ENCODE measurements at places on chromosomes 6 and 20.

- DNase-seq = no peak
These were observed 7.8 kb downstream of the HCRTR2 start for GRCh38 chr6:55182016-55182650.

DNA sequence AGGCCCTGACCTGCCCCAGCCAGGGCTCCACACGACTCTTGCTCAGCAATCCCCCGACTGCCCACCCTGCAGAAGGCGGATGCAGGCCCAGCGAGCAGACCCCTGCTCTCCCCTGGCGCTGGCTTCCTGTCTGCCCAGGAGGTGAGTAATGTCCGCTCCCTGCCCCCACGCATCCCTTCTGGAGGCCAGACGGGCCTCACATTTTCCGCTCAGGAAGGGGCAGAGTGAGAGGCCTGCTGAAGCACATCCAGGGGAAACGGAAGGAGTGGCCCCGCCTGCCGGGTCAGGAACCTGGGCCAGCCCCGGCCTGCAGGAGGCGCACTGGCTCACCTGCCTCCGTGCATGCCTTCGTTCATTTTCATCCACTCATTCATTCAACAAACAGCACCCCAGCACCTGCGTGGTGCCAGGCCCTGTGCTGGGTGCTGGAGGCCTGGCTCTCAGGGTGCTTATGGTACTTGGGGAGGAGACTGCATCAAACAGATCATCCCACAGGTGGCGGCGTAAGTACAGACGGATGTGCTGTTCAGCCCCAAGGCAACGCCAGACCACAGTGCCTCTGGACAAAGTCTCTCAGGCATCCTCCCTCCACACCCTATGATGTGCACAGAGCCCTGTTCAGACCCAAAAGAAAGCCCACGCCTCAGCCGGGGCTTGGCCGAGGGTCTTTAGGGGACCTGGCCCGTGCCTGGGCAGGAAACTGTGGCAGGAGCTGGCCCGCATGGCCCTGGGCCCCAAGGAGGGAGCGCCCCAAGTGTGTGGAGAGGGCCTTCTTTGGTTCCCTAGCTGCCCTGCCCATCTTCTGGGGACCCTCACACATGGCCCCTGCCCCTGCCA lies 112.1 kb downstream of the ASXL1 start:
- no peak for DNase-seq

- no peak for DNase-seq
These were observed 370.3 kb downstream of the NRN1 start for GRCh38 chr6:5636210-5637030.

GRCh38 chr6:99841297-99841696 lies 152.7 kb downstream of the MCHR2 start:
- no peak for DNase-seq

DNA sequence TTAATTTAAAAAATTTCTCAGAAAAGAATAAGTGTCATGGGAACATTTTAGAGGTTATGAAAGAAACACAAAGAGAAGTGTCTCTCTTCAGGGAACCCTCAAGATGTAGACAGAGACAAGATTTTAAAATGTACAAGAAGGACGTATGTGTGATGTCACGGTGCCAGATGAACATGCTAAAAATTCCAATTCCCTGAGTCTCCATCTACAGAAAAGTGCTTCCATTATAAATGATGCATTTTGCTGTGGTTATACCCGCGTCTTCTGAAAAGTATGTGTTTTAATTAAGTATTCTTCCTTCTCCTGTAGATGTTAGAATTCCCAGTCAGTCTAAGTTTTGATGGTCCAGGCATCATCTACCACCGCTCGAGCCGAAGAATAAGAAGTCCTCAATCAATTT lies 489.1 kb downstream of the PREX1 start:
- DNase-seq = no peak

DNA sequence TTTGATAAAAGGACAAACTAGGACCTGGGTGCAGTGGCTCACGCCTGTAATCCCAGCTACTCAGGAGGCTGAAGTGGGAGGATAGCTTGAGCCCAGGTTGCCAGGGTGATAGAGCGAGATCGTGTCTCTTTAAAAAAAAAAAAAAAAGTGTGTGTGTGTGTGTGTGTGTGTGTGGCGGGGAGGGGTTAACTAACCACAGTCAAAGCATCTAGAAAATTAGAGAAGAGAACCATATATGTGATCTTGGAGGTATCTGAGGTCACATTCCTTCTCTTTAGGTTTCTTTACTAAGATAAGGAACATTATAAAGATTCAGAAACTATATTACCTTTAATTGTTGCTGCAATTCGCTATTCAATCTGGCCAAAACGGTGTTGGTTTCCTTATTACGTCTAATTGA lies 80.9 kb downstream of the REPS1 start:
- no peak for DNase-seq

- no peak for DNase-seq
These were observed 16.4 kb downstream of the RNF217 start for GRCh38 chr6:124978451-124979293.

- no peak for DNase-seq
These were observed 37.8 kb upstream of the STXBP5 start for GRCh38 chr6:147166360-147166944.

DNA sequence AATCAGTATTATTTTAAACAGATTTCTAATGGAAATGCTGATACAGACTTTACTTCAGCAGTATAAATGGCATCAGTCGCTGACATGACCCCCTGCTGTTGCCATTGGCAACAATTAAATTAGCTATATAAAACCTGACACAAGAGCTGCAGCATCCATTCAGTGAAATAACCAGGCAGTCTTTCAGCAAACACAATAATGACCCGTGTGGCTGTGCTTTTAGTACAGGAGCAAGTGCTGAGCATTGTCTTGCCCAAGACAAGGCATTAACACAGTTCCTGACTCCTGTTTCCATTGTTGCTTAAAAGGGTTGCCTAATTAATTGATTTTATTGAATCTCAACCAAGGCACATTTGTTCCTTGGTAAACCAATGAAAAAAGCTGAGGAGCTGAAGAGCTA lies 382.1 kb downstream of the HACE1 start:
- DNase-seq = no peak

GRCh38 chr6:32436995-32437836 lies 2.5 kb upstream of the HLA-DRA start:
- DNase-seq = no peak

GRCh38 chr6:47182291-47182957 lies 127.3 kb downstream of the TNFRSF21 start:
- DNase-seq = no peak

GRCh38 chr6:44960898-44961297 lies 367.2 kb upstream of the RUNX2 start:
- no peak for DNase-seq

- DNase-seq = no peak
These were observed 178.8 kb downstream of the IBTK start for GRCh38 chr6:82068721-82069120.

- DNase-seq = no peak
These were observed 155.7 kb downstream of the RIMS1 start for GRCh38 chr6:72042088-72042487.

DNA sequence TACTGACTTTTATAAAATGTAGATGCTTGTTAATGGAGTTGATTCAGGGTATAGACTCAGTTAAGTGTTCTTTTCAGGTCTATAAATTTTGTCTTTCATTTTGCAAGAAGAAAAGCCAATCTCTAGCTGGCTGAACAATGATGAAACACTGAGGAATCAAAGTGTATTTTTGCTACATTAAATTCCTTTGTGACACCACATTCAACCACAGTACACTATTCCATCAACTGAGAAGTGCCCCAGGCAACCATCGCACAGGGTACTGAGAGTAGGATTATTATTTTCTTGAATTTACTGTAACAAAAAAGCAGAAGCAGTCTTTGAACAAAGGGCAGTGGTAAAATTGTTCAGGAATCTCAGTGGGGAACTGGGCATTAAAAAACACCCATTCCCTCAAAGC lies 83.6 kb downstream of the PREP start:
- DNase-seq = no peak

GRCh38 chr20:20405623-20406022 lies 37.7 kb downstream of the INSM1 start:
- DNase-seq = no peak

DNA sequence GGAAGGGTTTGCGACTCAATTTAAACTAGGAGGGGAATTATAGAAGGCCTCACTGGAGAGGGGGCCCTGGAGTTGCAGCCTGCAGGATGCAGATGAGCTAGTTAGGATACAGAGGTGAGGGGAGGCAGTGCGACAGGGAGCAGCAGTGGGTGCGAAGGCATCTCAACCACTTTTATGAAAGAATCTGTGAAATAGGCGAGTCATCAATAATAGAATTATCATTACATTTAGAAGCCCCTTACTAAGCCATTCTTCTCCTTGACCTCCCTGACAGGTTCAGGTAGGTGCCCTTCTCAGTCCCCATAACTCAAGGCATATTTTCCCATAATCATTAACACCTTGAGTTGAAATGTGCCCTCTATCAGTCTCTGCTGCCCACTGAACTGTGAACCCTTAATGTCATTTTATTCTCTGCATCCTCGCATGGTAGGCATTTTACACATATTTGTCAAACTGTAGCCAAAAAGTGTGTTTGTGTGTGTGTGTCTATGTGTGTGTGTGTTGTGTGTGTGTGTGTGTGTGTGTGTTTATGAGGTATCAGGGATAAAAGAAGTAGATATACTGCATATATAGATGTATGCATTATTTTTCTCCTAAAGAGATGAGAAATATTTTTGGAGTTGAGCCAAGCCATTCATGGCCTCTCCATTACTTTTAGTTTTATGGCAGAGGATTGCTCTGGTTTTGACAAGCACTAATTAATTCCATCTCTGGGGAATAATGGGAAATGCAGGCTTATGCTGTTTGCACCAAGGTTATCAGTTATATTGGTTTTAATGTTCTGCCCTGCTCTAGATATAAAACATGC lies 898.8 kb downstream of the KIF16B start:
- no peak for DNase-seq

GRCh38 chr20:43839793-43840199 lies 74.9 kb upstream of the TOX2 start:
- no peak for DNase-seq

DNA sequence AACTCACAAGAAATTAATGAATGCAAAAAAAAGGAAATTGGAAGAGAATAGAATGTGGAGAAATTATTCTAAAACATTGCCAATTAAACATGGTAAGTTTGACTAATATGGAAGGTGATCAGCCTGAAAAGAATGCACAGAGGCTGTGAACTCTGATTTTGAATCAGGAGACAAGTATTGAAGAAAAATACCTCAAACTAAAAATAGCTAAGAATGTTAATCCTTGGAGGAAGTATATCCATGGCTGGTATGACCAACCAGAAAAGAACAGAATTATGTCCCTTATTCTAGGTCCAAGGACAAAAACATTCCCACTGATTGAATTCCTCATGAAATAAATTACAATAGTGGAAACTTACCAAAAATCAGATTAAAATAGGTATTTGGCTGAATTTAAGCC lies 7.3 kb upstream of the RIMS1 start:
- no peak for DNase-seq

GRCh38 chr6:12173661-12174060 lies 116.5 kb upstream of the EDN1 start:
- no peak for DNase-seq

DNA sequence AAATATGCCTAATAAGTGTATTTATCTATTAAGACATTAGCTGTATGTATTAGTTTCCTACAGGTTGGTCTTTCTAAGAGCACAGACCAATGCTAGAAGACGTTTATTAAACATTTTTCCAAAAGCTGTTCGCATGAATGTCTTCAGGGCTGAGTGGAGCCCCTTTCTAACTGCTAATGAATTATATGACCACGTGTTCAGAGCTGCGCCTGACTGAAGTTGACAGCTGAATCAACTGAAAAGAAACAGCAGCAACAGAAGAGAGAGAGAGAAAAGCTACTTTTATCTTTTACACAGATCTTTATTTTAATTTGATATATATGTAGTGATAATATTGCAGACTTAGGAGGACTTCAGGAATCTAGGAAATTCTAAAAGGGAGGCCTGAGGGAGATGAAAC lies 75.2 kb upstream of the ARID1B start:
- DNase-seq = no peak

- DNase-seq = no peak
These were observed 21.0 kb downstream of the RNASET2 start for GRCh38 chr6:166935353-166935752.

- DNase-seq = no peak
These were observed 42.4 kb downstream of the DHX35 start for GRCh38 chr20:39004508-39004907.

GRCh38 chr20:36860811-36861624 lies 14.9 kb upstream of the TLDC2 start:
- DNase-seq = no peak

DNA sequence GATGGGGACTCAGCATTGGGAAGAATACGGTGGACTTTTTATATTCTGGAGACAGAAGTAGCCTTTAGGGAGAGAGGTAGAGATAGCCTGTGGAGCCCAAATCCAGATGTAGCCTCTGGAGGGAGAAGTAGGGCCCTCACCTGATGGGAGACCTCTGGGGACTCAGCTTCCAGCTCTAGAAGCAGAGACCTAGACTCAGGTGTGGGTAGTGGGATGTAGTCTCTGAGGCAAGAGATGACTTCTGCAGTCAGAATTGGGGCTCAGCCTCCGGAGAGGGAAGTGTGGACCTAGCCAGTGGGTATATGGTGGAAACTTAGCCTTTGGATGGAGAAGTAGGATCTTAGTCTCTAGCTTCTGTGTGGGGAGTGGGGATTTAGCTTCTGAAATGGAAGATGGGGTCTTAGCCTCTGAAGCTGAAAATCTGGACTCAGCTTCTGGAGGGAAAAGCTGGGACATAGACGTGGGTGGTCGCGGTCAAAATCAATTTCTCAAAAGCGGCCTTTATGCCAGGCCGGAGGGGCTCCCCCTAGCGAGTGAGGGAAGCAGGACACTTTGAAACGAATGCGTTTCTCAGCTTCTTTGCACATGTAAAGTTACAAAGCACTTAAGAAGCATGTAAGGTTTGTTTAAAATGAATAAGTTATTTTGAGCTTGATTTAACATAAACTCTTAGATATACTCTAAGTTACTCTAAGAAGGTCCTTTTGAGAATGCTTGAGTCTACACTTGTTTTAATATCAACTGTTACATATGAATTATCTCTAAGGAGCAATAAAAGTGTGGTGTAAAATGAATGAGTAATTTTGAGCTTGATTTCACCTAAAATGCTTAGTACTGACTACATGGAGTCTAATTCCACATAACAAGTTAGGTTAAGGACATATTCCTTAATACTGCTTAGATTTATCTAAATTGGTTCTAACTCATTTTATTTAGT lies 12.9 kb upstream of the ZNF343 start:
- no peak for DNase-seq

- DNase-seq = no peak
These were observed 326.4 kb upstream of the KHDRBS2 start for GRCh38 chr6:62612471-62612870.

- DNase-seq = no peak
These were observed 67.7 kb upstream of the ZNFX1 start for GRCh38 chr20:49345524-49345923.

- DNase-seq = no peak
These were observed 81.6 kb upstream of the PREP start for GRCh38 chr6:105484238-105485161.

- no peak for DNase-seq
These were observed 16.5 kb downstream of the MTHFD1L start for GRCh38 chr6:150881911-150882481.

- no peak for DNase-seq
These were observed 36.4 kb upstream of the RPN2 start for GRCh38 chr20:37142708-37143107.

Measured in stimulated activated CD8-positive, alpha-beta memory T cell treated with anti-CD3 and anti-CD28 coated beads, Interleukin-7, amount 100 ng/mL, for 48 hours (primary cell).